D721Med (cell line): ENCODE measurements at places on chromosomes 1 and 21.

GRCh38 chr1:227938911-227939790 lies 8.6 kb downstream of the WNT9A start:
- DNase-seq = no peak

- no peak for DNase-seq
Measured at GRCh38 chr1:86823386-86823785, 90.5 kb downstream of the SELENOF start.

GRCh38 chr1:232921381-232921780 lies 29.0 kb upstream of the NTPCR start:
- no peak for DNase-seq

DNA sequence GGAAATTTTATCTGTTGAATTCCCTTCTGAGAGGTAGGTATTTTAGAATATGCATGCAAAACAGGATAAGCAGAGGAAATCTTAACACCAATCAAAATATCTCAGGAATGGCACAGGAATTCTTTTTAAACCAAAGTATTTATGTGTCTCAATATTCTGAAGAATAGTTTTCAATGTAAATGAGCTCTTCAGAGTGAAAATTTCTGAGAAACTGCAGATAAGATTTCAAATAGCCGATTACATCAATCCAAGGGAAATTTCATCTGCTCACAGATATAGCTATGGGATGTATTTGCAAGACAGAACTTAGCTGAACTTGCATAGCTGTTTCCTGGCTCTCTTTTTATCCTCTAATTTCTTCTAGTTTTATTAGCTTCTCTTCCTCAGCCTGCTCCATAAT lies 209.5 kb downstream of the GRIK1 start:
- no peak for DNase-seq

DNA sequence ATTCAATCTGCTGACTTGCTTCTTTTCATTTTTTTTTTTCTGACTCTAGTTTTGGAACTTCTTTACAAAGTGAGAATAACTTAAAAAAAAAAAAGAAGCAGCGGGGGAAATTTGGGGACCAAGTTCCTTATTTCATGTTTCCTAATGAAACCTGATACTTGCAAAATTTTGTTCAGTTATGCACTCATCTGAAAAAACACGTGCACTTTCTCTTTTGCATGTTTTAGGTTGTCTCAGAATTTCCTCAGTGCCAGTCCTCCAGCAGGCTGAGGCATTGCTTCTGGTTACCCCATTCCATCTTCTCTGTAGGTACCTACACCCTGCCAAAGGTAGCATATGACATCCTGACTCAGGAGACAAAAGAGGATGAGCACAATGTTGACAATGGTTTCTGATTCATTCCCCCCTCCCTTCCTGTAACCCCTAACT lies 299.7 kb downstream of the GRIK1 start:
- no peak for DNase-seq

GRCh38 chr21:27371975-27372331 lies 405.1 kb upstream of the ADAMTS5 start:
- no peak for DNase-seq

GRCh38 chr1:225635649-225636048 lies 17.3 kb downstream of the ENAH start:
- DNase-seq = no peak
